ENCODE measurements at places on chromosomes 6 and 20.

GRCh38 chr20:25573288-25574251, 11.8 kb downstream of the NINL start:
- DNase-seq: no peak

- DNase-seq: no peak
These were observed 566.6 kb upstream of the CITED2 start for GRCh38 chr6:139940741-139941729.

DNA sequence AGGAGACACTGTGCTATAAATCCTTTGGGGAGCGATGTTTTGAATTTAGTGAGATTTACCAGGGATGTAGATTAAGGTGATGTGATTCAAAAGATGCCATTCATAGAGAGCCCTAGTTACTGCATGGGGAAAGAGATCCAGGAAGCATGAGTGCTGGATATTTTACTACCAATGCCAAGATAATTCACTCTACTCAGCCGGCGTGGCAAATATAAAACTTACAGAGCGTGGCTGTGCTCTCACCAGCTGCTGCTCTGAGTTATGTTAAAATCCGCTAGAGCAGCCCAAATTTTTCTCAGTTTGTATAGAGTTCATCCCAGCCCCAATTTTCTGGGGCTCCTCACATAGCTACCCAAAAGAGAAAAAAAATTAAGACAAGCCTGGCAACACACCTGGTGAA, 48.6 kb downstream of the BFSP1 start:
- DNase-seq: no peak

- DNase-seq: no peak
These were observed 28.5 kb upstream of the CITED2 start for GRCh38 chr6:139402876-139403386.

GRCh38 chr6:34658605-34659265, 37.8 kb downstream of the ILRUN start:
- DNase-seq: no peak
